ENCODE measurements at places on chromosomes 5 and 9. TPM values are rescaled to one million over a fixed set of nuclear protein-coding genes. Genes with fewer than 3 reads are reported as not detected.

DNA sequence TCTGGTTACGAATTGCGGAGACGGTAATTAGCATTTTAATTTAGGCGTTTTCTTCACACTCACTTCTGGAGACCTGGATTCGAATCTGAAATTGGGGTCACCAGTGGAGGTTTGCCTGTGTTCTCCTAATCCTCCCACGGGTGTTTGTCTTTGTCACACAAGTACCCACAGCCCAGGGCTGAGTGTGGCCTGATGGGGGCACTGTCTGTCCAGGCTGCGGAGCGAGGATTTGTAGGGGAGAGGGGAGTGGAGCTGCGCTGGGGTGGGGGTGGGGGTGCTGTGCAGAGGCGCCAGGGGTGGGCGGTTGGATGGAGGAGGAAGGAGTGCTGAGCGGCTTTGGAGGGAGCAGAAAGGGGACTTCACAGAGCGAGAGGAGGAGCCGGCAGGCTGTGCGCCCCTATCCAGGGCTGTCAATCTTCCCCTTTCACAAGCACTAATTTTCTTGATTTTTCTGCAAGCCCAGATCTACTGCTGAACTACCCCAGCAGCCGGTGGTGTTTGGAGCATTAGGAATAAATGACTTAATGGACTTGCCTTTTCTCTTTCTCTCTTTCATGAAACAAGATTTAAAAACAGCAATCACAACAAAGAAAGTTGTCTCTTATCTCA is 53.1 kb downstream of the TSPAN17 start:
- H3K36me3 ChIP-seq, result no peaks in the 10 kb centered on the region
- peaks cover 48% of the 10 kb centered on the region for H3K27me3 ChIP-seq
- H3K27ac ChIP-seq, result no peak overlapping the region
- peak; percentile 49 for DNase-seq

GRCh38 chr5:25295067-25295466 is 650.3 kb upstream of the CDH10 start:
- H3K27me3 ChIP-seq, result no peaks in the 10 kb centered on the region
- no peak overlapping the region for H3K4me3 ChIP-seq
- no peaks in the 10 kb centered on the region for H3K36me3 ChIP-seq
- no peak overlapping the region for H3K27ac ChIP-seq
- no peaks in the 10 kb centered on the region for H3K4me1 ChIP-seq
- no peak for DNase-seq

DNA sequence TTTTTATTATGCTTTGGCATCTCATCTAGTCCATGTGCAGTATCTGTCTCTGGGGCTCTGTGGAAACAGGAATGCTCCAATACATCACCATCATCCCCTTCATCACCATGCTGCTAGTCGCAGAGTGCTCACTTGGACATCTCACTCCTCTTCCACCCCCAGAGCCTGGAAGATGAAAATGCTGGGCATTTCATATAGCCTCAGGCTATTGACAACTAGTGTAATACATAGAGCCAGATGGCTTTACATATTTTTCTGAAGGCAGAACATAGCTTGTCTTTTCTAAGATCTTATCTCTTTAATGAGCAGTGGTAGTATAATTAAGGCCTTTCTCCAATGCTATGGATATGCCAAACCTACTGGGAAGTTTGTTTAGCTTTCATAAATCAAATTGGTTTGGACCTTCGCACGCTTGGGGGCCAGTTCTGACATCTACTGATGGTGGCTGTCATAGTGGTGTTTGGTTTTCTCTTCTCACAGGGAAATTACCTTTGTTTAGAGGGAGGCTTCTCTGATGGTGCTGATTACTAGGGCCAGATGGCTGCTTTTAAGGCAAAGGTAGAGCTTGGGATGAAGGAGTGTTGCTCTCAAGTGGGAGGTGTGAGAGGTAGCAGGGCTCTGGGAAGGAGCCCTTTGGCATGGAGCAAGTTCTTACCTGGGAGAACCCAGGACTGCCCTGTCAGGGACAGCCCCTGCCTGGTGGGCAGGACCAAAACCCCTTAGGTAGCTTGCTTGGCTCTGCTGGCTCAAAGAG is 63.1 kb upstream of the CXCL14 start:
- H3K4me3 ChIP-seq, result no peak overlapping the region
- no peaks in the 10 kb centered on the region for H3K4me1 ChIP-seq
- no peak for DNase-seq
- peaks cover 11% of the 10 kb centered on the region for H3K27me3 ChIP-seq

- no peak overlapping the region for H3K4me3 ChIP-seq
- H3K27ac ChIP-seq, result no peak overlapping the region
- peak; percentile 10 for DNase-seq
- no peaks in the 10 kb centered on the region for H3K36me3 ChIP-seq
Observed at GRCh38 chr5:90802474-90803317, 244.1 kb downstream of the ADGRV1 start.

DNA sequence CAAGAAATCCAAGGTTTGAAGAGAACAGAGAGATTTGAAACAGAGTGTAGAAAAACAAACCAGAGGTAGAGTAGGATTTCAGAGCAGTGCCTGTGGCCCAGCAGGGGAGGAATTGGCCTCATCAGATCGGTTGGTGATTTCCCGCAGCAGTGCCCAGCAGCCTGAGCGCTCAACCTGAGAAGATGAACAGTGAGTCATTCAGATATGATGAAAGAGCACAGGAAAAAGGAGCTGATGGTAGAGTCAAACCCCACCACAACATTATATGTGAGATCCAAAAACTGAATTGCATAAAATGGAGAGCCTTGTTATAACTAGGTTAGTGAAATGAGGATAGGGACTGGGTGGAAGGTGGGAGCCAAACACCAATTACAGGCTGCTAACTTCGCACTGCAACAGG is 248.9 kb downstream of the PIK3R1 start:
- H3K27ac ChIP-seq, result no peak overlapping the region
- DNase-seq, result peak; percentile 79
- no peaks in the 10 kb centered on the region for H3K36me3 ChIP-seq
- no peak overlapping the region for H3K4me3 ChIP-seq

GRCh38 chr5:144033486-144033885 is 137.0 kb downstream of the YIPF5 start:
- DNase-seq, result no peak
- H3K4me1 ChIP-seq, result no peaks in the 10 kb centered on the region
- no peak overlapping the region for H3K27ac ChIP-seq
- no peak overlapping the region for H3K4me3 ChIP-seq

GRCh38 chr5:4020400-4020799 is 424.8 kb downstream of the IRX1 start:
- no peaks in the 10 kb centered on the region for H3K36me3 ChIP-seq
- no peaks in the 10 kb centered on the region for H3K4me1 ChIP-seq
- no peak overlapping the region for H3K4me3 ChIP-seq
- DNase-seq, result no peak

GRCh38 chr5:55900776-55901175 is 49.6 kb downstream of the IL31RA start:
- no peak overlapping the region for H3K4me3 ChIP-seq
- no peak overlapping the region for H3K27ac ChIP-seq
- H3K4me1 ChIP-seq, result peaks cover 34% of the 10 kb centered on the region
- H3K36me3 ChIP-seq, result no peaks in the 10 kb centered on the region
- peaks cover 15% of the 10 kb centered on the region for H3K27me3 ChIP-seq
- DNase-seq, result no peak

DNA sequence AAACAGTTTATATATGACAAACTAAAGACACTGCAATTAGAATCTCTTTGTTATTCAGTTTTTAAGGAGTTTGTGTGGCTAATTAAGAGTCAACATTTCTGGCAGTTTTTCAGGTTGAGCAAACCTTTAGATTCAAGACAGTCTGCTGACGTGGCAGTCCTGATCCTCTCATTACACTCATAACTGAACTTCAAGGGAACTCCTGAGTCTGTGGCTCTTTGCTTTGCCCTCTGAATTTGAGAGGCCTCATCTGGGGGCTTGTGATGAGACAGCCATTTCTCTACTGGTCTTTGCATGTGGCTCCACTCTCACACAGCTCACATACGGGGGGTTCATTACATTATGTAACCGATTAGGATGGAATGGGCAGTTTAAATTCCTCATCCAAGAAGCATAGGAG is 182.9 kb upstream of the MEF2C start:
- H3K27ac ChIP-seq, result no peak overlapping the region
- H3K36me3 ChIP-seq, result no peaks in the 10 kb centered on the region
- peaks cover 3% of the 10 kb centered on the region for H3K27me3 ChIP-seq
- H3K4me3 ChIP-seq, result no peak overlapping the region

- no peaks in the 10 kb centered on the region for H3K36me3 ChIP-seq
- H3K4me3 ChIP-seq, result no peak overlapping the region
- peaks cover 7% of the 10 kb centered on the region for H3K4me1 ChIP-seq
Observed at GRCh38 chr9:93294011-93294410, 110.1 kb downstream of the WNK2 start.

- DNase-seq, result no peak
- H3K27ac ChIP-seq, result no peak overlapping the region
- H3K27me3 ChIP-seq, result peaks cover 10% of the 10 kb centered on the region
- H3K36me3 ChIP-seq, result no peaks in the 10 kb centered on the region
- no peak overlapping the region for H3K4me3 ChIP-seq
Observed at GRCh38 chr9:21570643-21571275, 88.6 kb upstream of the IFNE start.

- H3K36me3 ChIP-seq, result no peaks in the 10 kb centered on the region
- no peak overlapping the region for H3K27ac ChIP-seq
- DNase-seq, result no peak
Observed at GRCh38 chr9:85202596-85202995, 533.1 kb downstream of the NTRK2 start.

- peaks cover 8% of the 10 kb centered on the region for H3K27me3 ChIP-seq
- H3K4me3 ChIP-seq, result no peak overlapping the region
- peak; percentile 83 for DNase-seq
- H3K36me3 ChIP-seq, result no peaks in the 10 kb centered on the region
Observed at GRCh38 chr9:126500600-126501382, 112.9 kb upstream of the LMX1B start.

- H3K36me3 ChIP-seq, result no peaks in the 10 kb centered on the region
- peaks cover 52% of the 10 kb centered on the region for H3K4me1 ChIP-seq
- H3K27me3 ChIP-seq, result no peaks in the 10 kb centered on the region
- peak overlapping the region; percentile 35 for H3K27ac ChIP-seq
- peak; percentile 8 for DNase-seq
Observed at GRCh38 chr5:87079219-87079618, 188.5 kb upstream of the RASA1 start.

DNA sequence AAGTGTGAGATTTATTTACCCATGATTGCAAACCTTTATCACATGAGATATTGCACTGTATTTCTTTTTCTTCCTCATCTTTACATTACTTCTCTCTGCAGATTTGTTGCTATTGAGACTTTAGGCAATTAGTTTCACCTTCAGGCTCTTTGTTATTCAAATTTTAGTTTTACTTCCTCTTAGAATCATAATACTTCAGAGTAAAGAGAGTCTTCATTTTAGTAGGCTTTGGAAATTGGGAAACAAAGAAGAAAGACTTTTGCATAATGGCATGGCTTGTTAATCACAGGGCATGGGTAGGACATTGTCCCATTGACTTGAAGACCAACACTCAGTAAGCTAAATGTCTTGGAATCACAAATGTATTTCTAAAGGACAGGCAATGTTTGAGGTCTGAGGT is 1.2 kb upstream of the PCDHGA5 start:
- H3K27ac ChIP-seq, result no peak overlapping the region
- H3K4me3 ChIP-seq, result no peak overlapping the region
- H3K27me3 ChIP-seq, result peaks cover 73% of the 10 kb centered on the region
- peaks cover 38% of the 10 kb centered on the region for H3K36me3 ChIP-seq
- peaks cover 2% of the 10 kb centered on the region for H3K4me1 ChIP-seq
- no peak for DNase-seq

- H3K4me3 ChIP-seq, result no peak overlapping the region
- no peak overlapping the region for H3K27ac ChIP-seq
- peaks cover 7% of the 10 kb centered on the region for H3K27me3 ChIP-seq
- H3K36me3 ChIP-seq, result no peaks in the 10 kb centered on the region
- no peaks in the 10 kb centered on the region for H3K4me1 ChIP-seq
Observed at GRCh38 chr5:90289837-90290236, 119.7 kb downstream of the CETN3 start.

ENTPD2 gene
- total RNA-seq, result not detected

SLIT3 gene
- 5.4 TPM for total RNA-seq

FAM200C gene
- 0.91 TPM for total RNA-seq

Measured in activated CD4-positive, alpha-beta T cell treated with anti-CD3 and anti-CD28 coated beads for 36 hours (primary cell).